Immature natural killer cell (primary cell): ENCODE measurements at places on chromosomes 1 and 21.
A peak's percentile ranks its signal among the peaks of the same experiment; 100 is the strongest.

DNA sequence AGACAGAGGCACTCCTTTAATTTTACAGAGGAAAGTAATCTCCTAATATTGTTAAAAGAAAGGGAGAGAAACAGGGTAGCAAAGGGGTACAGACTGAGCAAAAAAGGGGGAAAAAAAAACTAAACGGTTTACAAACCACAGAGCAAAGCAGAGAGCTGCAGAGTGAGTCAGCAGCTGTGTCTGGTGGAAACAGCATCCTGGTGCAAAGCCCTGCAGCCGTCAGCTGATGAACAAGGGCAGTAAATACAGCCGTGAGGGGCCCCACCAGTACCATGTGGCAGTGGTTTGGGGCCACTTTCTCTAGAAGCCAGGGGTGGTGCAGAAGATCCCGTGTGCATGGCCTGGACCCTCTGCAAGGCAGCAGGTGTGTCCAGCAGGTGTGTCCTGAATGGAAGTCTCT lies 111.3 kb downstream of the ERG start:
- DNase-seq: no peak
- H3K4me1 ChIP-seq: no peaks in the 10 kb centered on the region
- H3K4me3 ChIP-seq: no peak overlapping the region
- no peaks in the 10 kb centered on the region for H3K36me3 ChIP-seq
- peaks cover 6% of the 10 kb centered on the region for H3K27me3 ChIP-seq

- no peak overlapping the region for H3K4me3 ChIP-seq
- no peaks in the 10 kb centered on the region for H3K36me3 ChIP-seq
- peaks cover 2% of the 10 kb centered on the region for H3K27me3 ChIP-seq
- H3K27ac ChIP-seq: no peak overlapping the region
- DNase-seq: no peak
Measured at GRCh38 chr21:21767276-21767675, 769.1 kb downstream of the NCAM2 start.

DNA sequence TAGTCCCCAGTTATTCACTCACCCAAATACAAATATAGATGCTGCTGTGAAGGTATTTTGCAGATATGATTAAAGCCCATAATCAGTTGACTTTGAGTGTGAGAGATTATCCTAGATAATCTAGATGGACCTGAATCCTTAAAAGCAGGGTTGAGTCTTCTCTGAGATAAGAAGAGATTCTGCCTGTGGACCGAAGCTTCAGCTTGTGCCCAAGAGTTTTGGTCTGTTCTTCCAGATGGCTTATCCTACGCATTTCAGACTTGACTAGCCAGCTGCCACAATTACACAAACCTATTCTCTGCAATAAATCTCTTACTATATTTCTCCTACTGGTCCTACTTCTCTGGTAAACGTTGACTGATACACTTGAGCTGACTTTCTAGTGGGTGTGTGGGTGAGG lies 145.1 kb downstream of the KCNJ6 start:
- H3K4me3 ChIP-seq: no peak overlapping the region
- H3K4me1 ChIP-seq: no peaks in the 10 kb centered on the region
- H3K36me3 ChIP-seq: no peaks in the 10 kb centered on the region
- no peak overlapping the region for H3K27ac ChIP-seq
- DNase-seq: no peak

DNA sequence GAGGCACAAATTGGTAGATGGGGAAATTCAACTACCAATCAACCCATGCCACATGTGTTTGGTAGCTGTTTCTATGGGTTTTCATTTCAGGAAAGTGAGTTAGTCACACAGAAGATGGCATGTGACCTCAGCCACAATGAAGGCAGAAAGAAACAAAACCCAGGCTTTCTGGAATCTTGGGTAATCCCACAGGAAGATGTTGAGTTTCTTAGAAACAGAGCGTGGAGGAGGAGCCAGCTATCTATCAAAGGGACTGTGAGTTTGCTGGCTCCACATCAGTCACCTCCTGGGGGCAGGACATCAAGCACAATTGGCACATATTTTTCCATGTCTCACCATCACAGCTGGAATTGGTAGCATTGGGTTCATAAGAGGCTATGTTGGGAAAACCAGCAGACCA lies 188.9 kb upstream of the PLXNA2 start:
- peaks cover 2% of the 10 kb centered on the region for H3K27me3 ChIP-seq
- H3K36me3 ChIP-seq: no peaks in the 10 kb centered on the region
- no peak overlapping the region for H3K27ac ChIP-seq
- no peak for DNase-seq
- H3K4me1 ChIP-seq: no peaks in the 10 kb centered on the region

DNA sequence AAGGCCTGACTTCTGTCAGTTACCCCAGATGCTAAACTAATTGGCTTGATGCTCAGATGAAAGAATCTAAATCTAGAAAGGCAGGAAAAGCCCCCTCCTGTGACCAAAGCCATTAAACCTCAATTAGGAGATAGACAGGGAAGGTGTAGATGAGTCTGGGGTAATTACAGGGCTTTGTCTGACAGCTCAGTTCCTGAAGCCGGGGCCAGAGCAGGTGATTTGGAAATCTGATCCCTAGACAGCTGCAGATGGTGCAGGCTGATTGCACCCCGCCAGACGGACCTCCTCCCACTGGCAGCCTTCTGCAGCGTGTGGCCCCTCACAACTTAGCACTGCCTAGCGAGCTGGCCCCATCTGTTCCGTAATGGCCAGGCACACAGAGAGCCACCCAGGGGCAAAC lies 395.1 kb downstream of the HLX start:
- peaks cover 6% of the 10 kb centered on the region for H3K27me3 ChIP-seq
- no peak overlapping the region for H3K27ac ChIP-seq
- no peaks in the 10 kb centered on the region for H3K4me1 ChIP-seq
- no peaks in the 10 kb centered on the region for H3K36me3 ChIP-seq
- no peak overlapping the region for H3K4me3 ChIP-seq
- DNase-seq: no peak

- peaks cover 31% of the 10 kb centered on the region for H3K4me1 ChIP-seq
- H3K27ac ChIP-seq: peak overlapping the region; percentile 73
- H3K36me3 ChIP-seq: peaks cover 18% of the 10 kb centered on the region
Measured at GRCh38 chr1:40450495-40451237, 390 bp downstream of the ZFP69B start.

DNA sequence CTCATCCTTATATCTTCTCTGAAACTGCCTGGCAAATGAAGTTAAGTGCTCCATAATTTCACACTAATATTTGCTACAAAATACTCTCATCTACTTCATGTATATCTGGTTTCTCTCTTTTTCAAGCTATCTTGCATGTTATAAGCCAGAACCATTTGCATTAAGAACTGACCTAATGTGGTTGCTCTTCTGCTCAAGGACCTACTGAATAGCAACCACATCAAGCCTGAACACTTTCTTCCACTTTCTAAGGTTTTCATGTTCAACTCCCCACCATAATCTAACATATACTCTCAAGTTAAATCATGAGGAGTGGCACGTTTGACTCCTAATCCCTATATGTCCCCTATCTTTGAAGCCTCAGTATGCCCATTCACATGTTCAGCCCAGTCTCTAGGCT lies 27.2 kb downstream of the RGS1 start:
- peak overlapping the region; percentile 85 for H3K27ac ChIP-seq
- no peak overlapping the region for H3K4me3 ChIP-seq
- peaks cover 6% of the 10 kb centered on the region for H3K27me3 ChIP-seq
- DNase-seq: no peak

- no peak overlapping the region for H3K4me3 ChIP-seq
- peaks cover 21% of the 10 kb centered on the region for H3K27me3 ChIP-seq
- H3K27ac ChIP-seq: no peak overlapping the region
Measured at GRCh38 chr1:220872296-220872695, 6.9 kb upstream of the HLX start.

- H3K4me1 ChIP-seq: no peaks in the 10 kb centered on the region
- H3K4me3 ChIP-seq: no peak overlapping the region
- H3K36me3 ChIP-seq: no peaks in the 10 kb centered on the region
- no peak for DNase-seq
Measured at GRCh38 chr1:206847337-206847834, 18.0 kb upstream of the IL20 start.

DNA sequence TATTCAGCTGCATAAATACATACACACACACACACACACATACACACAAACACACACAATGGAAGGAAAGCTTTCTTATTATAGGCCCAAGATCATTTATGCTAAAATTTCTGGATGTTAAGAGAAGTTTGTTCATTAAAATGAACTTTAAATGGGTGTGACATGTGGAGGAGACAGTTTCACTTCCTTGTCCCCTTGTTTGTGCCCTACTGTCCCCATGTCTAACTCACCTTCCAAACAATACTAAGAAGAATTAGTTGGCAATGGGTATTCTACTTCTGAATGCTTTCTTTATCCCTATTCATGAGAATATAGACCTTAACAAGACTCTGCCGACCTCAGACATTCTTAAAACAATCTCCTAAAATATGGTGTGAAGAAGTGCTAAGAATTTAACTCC lies 63.5 kb upstream of the NRIP1 start:
- H3K36me3 ChIP-seq: no peaks in the 10 kb centered on the region
- no peaks in the 10 kb centered on the region for H3K4me1 ChIP-seq
- no peak overlapping the region for H3K4me3 ChIP-seq
- no peak for DNase-seq
- H3K27ac ChIP-seq: no peak overlapping the region

GRCh38 chr1:81809808-81810207 lies 9.1 kb downstream of the ADGRL2 start:
- no peak overlapping the region for H3K4me3 ChIP-seq
- no peak for DNase-seq
- H3K27me3 ChIP-seq: no peaks in the 10 kb centered on the region
- H3K27ac ChIP-seq: no peak overlapping the region

DNA sequence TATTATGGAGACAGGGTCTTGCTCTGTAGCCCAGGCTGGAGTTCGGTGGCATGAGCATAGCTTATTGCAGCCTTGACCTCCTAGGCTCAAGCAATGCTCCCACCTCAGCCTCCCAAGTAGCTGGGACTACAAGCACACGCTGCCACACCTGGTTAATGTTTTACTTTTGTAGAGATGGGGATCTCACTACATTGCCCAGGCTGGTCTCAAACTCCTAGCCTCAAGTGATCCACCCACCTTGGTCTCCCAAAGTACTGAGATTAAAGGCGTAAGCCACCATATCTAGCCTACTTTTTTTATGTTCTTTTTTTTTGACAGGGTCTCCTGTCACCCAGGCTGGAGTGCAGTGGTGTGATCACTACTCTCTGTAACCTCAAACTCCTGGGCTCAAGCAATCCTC lies 5.9 kb upstream of the BCL2L15 start:
- peak overlapping the region; percentile 70 for H3K27ac ChIP-seq
- H3K4me1 ChIP-seq: peaks cover 22% of the 10 kb centered on the region
- H3K27me3 ChIP-seq: no peaks in the 10 kb centered on the region
- no peak for DNase-seq
- no peaks in the 10 kb centered on the region for H3K36me3 ChIP-seq

DNA sequence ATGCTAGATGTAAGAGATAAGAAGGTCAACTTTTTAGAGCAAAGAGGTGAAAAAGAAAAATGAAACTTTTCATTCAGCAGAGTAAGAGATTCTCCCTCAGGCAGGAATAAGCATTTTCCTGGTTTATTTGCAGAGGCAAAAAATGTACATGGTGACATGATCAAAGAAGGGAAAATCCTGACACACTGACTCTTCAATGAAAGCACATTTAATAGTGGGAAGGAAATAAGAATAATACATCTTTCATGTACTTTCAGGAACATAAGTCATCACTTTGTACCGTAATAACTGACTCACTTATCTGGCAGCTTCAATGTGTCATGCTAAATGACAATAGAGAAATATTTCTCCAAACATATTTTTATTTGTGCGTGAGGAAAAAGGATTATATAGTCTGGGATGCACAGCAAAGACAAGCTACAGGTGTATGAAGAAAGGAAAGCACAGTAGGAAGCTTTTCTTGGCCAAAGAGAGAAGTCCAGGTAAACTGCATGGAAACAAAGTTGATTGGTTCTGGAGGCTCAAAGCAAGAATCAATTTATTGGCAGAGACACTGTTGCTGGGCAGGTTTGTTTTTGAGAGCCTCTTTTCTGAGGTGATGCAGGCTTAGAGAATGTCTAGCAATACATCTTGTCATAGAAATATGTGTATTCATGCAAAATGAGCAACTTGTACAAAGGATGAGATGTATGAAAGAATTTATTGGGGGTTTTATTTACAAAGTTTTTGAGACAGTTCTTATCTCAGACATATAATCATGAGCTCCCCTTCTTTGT lies 1409.0 kb downstream of the PLA2G4A start:
- H3K36me3 ChIP-seq: no peaks in the 10 kb centered on the region
- DNase-seq: no peak
- no peaks in the 10 kb centered on the region for H3K4me1 ChIP-seq
- no peaks in the 10 kb centered on the region for H3K27me3 ChIP-seq
- no peak overlapping the region for H3K4me3 ChIP-seq
- no peak overlapping the region for H3K27ac ChIP-seq

GRCh38 chr1:246785494-246786111 lies 61.4 kb downstream of the SCCPDH start:
- no peaks in the 10 kb centered on the region for H3K27me3 ChIP-seq
- no peak overlapping the region for H3K27ac ChIP-seq
- no peaks in the 10 kb centered on the region for H3K36me3 ChIP-seq

GRCh38 chr1:6200188-6200809 lies 904 bp upstream of the RPL22 start:
- H3K4me1 ChIP-seq: peaks cover 47% of the 10 kb centered on the region
- H3K27me3 ChIP-seq: peaks cover 6% of the 10 kb centered on the region
- H3K4me3 ChIP-seq: peak overlapping the region; percentile 87
- H3K27ac ChIP-seq: peak overlapping the region; percentile 96
- peaks cover 9% of the 10 kb centered on the region for H3K36me3 ChIP-seq
- no peak for DNase-seq
